ENCODE measurements at places on chromosomes 6 and 20.

DNA sequence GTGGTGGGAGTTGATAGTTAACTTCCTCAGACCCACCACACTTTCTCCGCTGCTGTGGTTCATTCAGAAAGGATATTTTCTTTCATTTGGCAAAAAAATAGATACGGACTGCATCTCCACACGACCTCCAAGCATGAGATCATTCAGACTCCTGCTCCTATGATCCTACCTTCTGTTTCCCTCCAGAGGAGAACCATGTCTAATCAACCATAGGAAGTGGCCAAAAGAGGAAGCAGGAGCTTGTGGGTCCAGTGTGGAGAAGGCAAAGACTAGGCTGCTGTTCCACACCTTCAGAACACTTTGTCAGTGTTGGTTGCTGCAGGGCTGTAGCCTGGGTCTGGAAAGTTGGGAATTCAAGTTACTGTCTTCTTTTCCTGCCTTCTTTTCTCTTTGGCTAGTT is 10.6 kb upstream of the KIF13A start:
- peak; percentile 49 for DNase-seq

GRCh38 chr6:166423781-166424180 is 41.0 kb upstream of the MPC1 start:
- no peak for DNase-seq

GRCh38 chr6:2055143-2055542 is 190.3 kb downstream of the GMDS start:
- no peak for DNase-seq

DNA sequence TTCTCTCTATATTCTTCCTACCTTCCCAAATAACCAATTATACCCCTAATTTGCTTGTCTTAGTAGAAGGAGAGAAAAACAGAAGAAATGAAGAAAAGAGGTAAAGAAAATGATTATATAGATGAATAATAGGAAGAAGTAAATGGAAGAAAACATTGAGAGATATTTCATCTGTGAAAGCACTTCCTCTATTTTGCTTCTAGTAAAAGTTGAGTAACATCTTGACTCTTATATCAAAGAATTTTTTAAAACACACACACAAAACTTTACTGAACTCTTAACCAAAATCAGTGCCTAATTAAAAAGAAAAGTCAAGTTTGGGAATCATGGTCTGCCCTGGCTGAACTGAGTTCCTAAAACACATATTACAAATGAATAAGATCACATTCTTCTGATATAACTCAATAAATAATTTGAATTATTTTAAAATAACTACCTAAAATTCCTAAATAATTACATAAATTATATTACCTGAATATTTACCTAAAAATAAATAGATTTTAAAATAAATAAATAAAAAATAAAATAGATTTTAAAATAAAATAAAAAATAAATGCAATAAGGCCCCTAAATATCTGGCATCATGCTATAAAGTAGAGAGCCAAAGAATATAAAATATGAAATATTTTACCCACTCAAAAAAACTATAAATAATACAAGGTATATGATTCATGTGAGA is 8.8 kb downstream of the SLC17A2 start:
- DNase-seq, result peak; percentile 42

DNA sequence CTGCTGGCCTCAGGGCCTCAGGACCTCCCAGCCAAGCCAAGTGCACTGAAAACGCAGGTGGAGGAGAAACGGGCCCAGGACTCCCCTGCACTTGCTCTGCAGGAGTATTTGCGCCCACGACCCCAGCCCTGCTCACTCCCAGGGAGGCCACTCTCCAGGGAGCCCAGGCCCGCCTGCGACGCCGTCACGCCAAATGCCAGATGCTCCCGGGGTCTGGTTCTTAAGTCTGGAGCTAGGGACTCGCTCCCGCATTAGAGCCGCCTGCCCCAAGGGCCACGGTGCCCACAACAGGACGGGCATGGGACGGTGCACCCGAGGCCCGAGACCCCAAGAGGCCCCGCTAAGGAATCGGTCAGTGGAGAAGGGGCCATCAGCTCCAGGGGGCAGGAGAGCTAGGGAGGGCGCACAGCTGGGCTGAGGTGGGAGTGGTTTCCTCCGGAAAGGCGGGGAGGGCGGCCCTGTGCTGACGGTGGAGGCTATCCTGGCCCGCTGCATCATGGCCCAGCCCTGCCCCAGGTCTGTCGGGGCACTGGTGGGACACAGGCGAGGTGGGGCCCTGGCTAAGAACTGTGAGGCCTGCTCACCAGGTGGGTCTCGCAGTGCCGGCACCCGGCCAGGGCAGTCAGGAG is 44.1 kb upstream of the CHRNA4 start:
- no peak for DNase-seq

DNA sequence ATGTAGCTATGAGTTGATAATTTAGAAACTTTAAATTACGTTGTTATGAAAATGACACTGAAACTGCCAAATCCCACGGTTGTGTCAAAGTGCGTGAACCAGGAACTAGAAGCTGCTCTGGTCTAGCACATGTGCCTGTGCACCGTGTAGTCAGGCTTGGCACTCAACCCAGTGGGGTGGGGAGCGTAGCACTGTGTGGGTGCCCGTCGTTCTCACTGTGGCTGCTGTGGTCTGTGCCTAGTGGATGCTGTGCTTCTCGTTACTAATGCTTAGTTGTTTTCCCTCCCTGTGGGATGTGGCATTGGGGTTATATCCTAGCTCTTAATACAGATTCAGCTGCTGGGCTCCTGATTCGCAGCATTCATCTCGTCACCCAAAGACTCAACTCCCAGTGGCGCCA is 46.2 kb upstream of the ADIG start:
- DNase-seq, result no peak

DNA sequence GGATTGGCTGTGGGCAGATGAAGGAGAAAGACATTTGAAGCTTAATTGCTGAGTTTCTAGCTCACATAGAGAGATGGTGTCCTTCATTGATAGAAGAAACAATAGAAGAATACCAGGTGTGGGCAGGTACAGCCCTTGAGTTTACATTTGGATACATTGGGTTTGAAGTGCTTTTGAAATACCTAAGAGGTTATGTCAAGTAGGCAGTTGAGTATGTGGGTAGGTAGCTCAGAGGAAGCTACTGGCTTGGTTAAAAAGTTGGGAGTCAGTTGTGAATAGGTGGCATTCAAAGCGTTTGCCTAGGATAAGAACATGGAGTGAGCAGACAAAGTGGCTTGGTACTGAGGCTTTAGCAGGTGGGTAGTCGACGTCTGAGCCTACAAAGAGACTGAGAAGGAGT is 25.0 kb downstream of the NDUFAF5 start:
- no peak for DNase-seq

DNA sequence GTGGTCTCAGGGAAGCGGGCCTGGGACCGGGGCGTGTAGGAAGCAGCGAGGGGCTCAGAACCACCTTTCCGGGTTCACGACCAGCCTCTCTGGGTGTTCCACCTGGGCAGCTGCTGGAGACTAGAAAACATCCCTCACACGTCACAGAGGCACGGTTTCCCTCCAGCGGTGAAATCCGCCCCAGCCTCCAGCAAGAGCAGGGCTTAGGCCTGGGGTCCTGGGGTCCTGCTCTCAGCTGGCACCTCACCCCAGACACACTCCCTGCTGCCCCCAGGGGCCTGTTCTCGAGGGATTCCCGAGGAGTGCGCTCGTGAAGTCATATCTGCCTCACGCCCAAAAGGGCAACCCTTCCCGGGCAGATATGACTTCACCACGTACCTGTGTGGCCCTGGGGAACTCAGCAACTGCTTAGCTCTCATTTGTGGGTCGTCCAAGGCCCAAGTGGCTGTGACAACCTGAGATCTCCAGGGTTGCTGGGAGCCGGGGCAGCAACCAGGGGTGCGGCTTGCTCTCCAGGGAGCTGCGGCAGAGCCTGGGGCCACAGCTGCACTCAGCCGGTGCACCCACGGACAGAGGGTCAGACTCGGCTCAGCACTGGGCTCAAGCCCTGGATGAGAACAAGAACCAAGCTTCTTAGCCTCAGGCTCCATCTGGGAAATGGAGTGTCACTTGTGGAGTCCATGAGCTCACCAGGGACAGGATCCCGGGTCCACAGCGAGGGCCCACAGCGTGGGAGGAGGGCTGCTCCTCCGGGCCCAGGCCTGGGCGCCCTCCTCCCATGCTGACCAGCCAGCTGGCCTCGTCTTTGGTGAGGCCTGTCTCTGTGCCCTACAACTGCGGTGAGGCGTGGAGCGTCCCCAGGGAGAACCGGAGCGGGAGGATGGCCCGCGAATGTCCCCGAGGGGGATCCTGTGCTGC is 661 bp downstream of the FNDC11 start:
- DNase-seq, result no peak

Measured in hematopoietic multipotent progenitor cell treated with erythropoietin and hydrocortisone succinate and interleukin-3 and kit ligand, for 4 days (in vitro differentiated cells).